ENCODE measurements at places on chromosomes 13 and 19.
A peak's percentile ranks its signal among the peaks of the same experiment; 100 is the strongest.

DNA sequence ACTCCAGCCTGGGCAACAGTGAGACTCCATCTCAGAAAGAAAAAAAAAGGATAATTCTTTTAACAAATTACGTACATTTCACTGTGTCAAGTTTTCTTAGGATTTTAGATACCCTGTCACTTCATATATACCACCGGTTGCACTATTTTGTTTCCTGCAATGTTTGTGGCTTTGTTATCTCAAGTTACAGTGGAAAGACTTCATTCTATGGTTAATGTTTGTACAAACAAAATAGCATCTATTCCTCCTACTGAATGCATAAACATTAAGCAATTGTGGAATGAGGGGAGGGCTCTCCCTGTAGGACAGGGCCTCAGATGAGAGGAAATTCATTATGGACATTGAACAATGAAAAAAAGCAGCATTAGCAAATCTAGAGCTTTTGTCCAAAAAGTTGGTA lies 120.1 kb downstream of the DNAJC3 start:
- DNase-seq = no peak

DNA sequence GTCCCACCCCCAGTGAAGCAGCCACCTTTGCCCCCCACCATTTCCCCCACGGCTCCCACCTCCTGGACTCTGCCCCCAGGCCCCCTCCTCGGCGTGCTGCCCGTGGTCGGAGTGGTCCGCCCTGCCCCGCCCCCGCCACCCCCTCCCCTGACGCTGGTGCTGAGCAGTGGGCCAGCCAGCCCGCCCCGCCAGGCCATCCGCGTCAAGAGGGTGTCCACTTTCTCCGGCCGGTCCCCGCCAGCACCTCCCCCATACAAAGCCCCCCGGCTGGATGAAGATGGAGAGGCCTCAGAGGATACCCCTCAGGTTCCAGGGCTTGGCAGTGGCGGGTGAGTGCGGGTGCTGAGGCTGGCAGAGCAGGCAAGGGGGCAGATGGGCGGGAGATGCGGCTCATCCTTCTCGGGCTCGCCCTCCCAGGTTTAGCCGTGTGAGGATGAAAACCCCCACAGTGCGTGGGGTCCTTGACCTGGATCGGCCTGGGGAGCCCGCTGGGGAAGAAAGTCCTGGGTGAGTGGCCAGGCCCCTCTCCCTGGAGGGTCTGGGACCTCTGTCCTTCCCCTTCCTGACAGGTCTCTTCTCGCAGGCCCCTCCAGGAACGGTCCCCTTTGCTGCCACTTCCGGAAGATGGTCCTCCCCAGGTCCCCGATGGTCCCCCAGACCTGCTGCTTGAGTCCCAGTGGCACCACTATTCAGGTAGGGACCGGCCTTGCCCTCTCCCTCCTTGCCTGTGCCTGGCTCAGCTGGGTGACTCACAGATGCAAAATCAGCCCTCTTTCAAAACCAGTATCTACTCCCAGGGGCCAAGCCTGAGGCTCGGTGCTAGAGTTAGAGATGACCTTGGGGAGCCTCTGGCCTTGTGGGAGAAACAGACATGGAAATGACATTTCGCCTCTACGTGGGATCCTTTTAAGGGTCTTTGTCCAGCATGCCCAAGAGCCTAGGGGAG lies 8.8 kb downstream of the IGFLR1 start:
- DNase-seq = no peak

GRCh38 chr13:46656786-46657185 lies 103.8 kb downstream of the LRCH1 start:
- no peak for DNase-seq

GRCh38 chr13:101880581-101880980 lies 428.1 kb downstream of the ITGBL1 start:
- no peak for DNase-seq

- no peak for DNase-seq
Observed at GRCh38 chr19:4933528-4933927, 24.2 kb downstream of the UHRF1 start.

GRCh38 chr19:4576016-4576933 lies 16.8 kb upstream of the SEMA6B start:
- peak; percentile 46 for DNase-seq

DNA sequence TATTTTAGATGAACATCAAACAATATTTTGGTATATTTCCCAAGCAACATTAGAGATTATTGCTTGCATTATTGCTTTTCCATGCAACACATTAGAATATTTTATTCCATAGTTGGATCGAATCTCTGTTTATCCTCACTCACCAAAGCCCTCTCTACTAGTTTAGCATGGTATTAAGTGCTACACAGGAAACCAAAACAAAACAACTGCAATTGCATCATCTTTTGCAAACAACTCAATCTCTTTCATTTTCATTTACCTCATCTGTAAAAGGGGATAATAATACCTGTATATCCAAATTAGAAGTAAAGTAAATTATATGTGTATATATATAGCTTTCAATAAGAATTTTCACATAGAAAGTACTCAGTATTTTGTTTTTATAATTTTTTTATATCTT lies 147.8 kb upstream of the PCDH9 start:
- DNase-seq = no peak
